ENCODE measurements at places on chromosomes 7 and 10. TPM values are rescaled to one million over a fixed set of nuclear protein-coding genes. Genes with fewer than 3 reads are reported as not detected.

IDI2 gene
- not detected for polyA plus RNA-seq

LEP gene
- polyA plus RNA-seq, result not detected

CYP3A7 gene
- not detected for polyA plus RNA-seq

TES gene
- polyA plus RNA-seq, result 15.6 TPM

PRLHR gene
- 0.03 TPM for polyA plus RNA-seq

PAX2 gene
- not detected for polyA plus RNA-seq

ANKRD1 gene
- 41.7 TPM for polyA plus RNA-seq

ZFAND4 gene
- polyA plus RNA-seq, result 2.1 TPM

FOXI2 gene
- polyA plus RNA-seq, result not detected

SMURF1 gene
- 13.8 TPM for polyA plus RNA-seq

KLF14 gene
- polyA plus RNA-seq, result not detected

TCTN3 gene
- 59.4 TPM for polyA plus RNA-seq

STEAP4 gene
- polyA plus RNA-seq, result not detected

KIF20B gene
- 2.0 TPM for polyA plus RNA-seq

PLEKHA8 gene
- polyA plus RNA-seq, result 4.9 TPM

ODAD2 gene
- not detected for polyA plus RNA-seq

CTAGE8 gene
- not detected for polyA plus RNA-seq

SEMA3A gene
- polyA plus RNA-seq, result 16.5 TPM

SYT15B gene
- polyA plus RNA-seq, result not detected

SUGCT gene
- 53.7 TPM for polyA plus RNA-seq

NUTM2B gene
- 0.25 TPM for polyA plus RNA-seq

SVOPL gene
- polyA plus RNA-seq, result not detected

IGF2BP3 gene
- polyA plus RNA-seq, result 46.5 TPM

HPSE2 gene
- not detected for polyA plus RNA-seq

MMP21 gene
- not detected for polyA plus RNA-seq

ATP6V0A4 gene
- not detected for polyA plus RNA-seq

CLRN3 gene
- polyA plus RNA-seq, result 0.25 TPM

LRRD1 gene
- polyA plus RNA-seq, result 0.03 TPM

Measured in SK-N-SH (cell line).